ENCODE measurements at places on chromosomes 4 and X.

DNA sequence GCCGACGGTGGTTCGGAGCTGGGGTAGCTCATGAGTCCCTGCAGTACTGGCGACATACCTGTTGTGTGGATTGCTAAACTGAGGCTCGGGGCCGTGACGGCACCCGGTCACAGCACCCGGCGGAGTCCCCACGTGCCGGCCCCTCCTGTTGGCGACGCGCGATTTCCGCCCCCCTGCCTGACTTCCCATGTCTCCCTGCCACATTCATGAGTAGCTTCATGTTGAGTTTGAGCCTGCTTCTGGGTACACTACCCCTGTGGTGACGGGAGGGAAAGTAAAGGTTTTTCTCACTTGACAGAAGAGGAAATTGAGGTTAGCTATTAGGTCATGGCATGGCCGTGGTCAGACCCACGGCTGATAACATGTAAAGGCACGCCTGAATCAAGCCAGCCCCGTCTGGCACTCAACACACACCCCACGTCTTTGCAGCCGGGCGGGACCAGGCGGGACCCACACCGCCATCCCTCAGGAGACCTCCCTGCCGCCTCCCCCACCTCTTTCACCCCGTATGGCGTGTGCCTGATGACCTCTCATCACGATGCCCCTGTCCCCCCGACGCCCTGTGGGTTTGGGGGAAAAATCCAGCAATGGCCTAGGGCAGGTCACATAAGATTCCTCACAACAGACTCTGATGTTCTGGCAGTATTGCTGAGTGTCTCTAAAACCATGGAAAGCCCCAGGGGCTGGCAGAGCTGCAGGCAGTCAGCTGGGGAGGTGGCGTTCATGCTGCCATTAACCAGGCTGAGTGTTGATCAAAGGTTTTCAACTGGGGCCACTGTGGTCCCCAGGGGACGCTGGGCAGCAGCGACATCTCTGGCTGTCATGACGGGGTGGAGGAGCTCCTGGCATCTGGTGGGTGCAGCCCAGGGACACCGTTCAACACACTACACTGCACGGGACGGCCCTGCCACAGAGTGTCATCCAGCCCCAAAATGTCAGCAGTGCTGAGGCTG lies 29.2 kb downstream of the P2RY8 start:
- no peak for DNase-seq

GRCh38 chr4:8176547-8177399 lies 18.2 kb upstream of the ABLIM2 start:
- DNase-seq: no peak

DNA sequence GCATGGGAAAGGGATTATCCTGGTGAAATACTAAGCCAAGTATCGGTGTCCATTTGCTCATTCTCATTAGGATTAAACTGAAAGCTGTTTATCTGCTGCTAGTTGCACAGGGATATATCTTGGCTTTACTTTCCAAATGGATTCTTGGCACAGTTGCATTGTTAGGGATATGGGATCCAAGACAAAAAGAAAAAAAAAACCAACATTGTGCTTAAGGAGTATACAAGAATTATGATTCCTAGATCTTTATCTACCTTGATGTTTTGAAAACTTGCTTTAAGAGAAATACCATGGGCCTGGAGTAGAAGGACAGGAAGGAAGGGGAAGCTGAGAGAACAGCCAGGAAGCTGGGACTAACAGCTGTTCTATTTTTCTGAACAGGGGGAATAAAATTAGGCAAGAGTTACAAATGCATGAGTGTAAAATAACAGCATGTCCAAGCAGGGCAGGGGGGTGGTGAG lies 107.6 kb downstream of the ATXN3L start:
- DNase-seq: no peak

- DNase-seq: no peak
These were observed 529.1 kb upstream of the PCDH10 start for GRCh38 chr4:132619968-132620367.

DNA sequence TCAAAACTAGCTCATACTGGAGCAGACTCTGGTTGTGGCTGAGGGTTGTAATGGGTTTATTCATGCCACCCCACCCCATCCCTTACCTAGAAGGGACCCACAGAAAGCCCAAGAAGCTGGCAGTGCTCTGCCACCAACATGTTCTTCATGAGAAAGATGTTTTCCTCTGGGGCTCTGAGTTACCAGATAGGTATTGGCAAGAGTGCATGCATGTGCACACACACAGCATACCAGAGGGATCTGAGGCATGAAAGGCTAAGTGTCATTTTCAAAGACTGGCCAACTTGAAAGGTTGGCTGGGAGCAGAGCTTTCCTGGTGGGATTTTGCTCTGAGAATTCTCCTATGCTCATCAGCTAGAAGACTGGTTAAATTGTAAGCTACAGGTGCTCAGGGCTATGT lies 65.2 kb downstream of the PHOX2B start:
- DNase-seq: no peak

DNA sequence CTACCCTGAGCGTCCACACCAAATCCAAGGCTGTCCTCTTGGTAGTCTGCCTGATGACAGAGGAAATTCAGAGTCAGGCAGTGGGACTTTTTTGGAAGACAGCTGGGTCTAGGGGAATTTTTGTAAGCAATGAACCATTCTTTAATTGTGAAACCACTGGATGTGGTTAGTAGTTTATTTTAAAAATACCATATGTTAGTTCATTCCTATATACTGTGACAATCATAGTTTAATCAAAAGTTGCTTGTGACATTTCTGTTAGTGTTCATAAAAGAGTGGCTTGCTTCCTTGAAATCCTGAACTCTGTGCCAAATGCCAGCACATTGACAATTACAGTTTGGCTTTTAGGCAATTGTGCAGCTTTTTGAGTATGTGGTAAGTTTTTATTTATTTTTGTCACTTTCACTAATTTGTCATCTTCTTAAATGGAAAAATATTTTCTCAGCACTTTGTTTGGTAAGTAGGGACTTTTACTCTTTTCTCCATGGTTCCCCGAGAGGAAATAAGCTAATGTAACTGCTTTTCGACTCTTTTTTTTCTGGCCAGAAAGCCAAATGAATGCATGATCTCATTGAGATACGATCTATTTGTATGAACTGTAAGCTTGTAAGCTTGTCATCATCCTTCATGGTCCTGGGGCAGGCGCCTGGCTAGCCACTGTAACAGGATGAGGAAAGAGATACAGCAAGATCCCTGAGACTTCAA lies 72.6 kb upstream of the SLC4A4 start:
- no peak for DNase-seq

DNA sequence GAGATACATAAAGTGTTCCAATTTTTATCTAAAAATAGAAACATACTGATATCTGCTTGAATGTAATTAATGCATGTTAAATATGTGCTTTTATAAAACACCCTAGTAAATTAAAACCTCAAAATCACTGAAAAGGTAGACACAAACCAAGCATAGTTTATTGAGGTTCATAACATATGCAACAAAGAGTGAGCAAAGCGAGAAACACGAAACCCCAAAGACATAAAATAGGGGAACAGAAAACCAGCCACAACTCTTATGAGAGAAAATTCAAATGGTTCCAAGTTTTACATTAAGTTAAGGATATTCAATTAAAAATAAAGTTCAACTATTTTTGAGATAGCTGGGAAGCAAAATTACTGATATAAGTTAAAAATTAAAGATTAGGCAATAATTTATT lies 336.4 kb upstream of the AGA start:
- no peak for DNase-seq

GRCh38 chr4:139770361-139770760 lies 104.7 kb downstream of the MGST2 start:
- DNase-seq: no peak

DNA sequence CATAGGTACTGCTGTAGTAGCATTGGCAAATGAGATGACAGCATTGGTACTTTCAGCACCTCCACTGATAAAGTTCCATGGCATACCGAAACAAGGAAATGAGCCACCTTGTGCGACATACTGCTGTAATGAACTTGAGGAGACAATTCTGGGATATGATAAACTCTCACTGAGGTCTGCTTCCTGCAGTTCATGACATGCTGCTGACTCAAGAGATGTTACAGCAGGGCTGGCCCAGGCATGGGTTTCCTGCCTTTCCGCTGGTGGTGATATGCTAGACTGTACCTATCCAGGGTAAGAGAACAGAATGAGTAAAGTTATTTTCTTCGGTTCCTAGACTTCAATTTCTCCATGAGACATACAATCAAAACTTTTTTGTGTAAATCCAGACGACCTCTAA lies 17.1 kb downstream of the BEND2 start:
- DNase-seq: no peak

- no peak for DNase-seq
These were observed 259.2 kb downstream of the GPC3 start for GRCh38 chrX:133726211-133726630.
